BJ (cell line): ENCODE measurements at places on chromosomes 13 and 19.

DNA sequence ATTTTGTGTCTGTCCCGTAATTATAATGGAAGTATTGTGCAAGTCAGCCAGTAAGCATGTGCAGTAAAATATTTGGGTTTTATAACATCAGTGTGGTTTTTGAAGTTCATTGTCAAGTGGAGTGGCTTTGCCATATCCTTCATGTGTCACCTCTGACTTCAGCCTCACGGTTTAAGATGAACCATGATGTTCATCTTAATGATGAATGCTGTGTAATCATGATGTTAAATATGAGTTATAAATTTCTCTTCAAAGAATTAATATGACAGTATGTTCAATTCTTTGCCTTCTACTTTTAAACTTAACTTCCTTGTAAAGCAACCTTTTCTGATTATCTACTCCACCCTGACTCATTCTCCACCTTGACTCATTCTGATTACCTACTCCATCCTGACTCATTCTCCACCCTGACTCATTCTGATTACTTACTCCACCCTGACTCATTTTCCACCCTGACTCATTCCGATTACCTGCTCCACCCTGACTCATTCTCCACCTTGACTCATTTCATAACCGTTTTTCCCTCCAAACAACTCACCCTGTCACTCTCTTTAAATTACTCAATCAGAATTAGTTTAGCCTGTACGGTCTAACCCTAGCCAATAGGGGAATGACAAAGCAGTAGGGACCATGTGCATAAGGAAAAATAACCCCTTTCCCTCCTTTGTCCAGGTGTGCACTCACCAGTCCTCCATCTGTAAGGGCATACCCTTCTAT, 50.3 kb upstream of the ANKRD10 start:
- peak; percentile 39 for DNase-seq

DNA sequence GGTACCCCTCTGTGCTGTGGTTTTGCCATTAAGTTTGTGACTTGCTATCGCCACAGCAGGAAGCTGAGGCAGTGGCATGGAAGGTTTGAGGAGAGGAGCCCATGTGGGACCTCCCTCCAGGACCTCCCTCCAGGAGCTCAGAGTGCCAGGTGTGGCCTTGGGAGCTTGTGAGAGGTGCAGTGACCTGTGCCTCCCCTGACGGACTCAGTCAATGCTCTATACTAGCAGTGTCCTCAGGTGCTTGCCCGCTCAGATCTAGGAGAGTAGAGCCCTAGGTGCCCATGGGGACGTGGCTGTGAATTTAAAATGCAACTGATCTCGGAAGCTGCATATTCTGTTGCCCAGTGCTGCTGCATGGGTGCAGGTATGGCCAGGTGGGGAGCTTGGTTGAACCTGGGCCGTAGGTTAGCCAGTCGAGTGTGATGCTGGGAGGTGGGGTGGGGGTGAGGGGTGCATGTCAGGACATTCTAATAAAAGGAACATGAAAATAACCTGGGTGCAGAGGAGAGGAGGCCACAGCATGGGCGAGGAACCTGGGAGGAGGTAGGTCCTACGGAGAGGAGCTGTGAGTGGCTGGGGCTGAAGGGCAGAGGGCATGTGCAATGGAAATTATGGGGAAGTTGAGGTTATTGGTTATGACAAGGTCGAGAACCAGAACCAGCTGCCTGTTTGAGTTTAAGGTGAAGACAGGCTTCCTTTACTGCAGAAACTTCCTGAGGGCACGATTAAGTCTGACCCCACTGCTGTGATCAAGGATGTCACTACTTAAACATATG, 41.6 kb downstream of the TEX29 start:
- no peak for DNase-seq

DNA sequence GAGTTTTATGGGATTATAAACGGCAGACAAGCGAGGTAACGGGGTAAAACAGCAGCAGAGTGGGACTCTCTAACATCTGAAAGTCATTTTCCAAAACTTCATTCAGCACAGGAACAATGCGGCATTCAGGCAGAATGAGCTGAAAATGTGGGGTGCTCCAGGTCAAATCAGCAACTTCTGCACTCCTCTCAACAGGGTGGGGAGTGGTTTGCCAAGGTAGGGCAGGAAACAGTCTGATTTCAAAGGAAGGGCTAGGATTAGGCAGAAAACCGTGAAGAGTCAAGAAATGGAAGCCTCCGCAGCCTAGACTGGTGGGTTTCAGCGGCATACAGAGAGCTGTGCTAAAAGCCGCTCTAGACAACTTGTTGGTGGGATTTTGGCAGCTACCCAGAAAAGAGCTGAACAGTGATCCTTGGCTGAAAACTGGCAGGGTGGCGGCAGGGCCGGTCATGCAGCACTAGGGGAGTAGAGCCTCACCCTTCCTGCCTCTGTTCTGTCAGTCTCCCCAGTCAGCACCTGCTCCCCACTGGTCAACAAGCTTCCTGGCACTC, 154.2 kb upstream of the KLF12 start:
- no peak for DNase-seq

GRCh38 chr19:45764475-45764874, 4.6 kb downstream of the SIX5 start:
- DNase-seq: no peak

DNA sequence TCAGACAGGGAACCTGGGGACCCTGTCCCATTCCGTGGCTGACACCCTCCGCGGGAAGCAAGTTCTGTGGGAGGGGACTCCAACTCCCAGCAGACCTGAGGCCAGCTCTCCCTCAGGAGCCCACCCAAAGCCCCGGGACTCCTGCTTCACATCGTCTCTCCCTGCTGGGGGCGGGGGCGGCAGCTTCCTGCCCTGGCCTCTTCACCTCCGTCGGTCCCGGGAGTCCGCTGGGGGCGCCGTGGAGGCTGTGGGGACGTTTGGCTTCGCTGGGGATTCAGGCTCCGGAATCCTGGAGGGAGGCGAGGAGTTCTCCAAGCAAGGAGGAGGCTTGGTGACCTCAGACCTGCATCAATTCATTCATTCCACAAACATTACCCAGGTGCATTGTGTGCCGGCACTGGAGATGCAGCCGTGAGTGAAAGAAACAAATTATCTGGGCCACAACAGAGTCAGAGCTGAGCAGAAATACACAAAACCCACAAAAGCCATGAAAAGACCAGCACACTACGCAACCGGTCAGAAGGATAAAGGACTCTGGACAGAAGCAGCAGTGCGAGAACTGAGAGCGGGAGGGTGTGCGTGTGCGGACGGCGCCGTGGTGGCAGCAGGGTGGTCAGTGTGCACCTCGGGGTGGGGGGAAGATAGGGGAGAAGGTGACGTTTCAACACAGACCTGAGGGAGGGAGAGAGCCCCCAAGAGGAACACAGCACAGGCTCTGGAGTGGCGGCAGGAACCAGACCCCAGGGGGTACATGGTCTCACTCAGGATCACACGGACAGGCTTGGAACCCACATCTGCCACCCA, 19.0 kb downstream of the EPS8L1 start:
- no peak for DNase-seq

DNA sequence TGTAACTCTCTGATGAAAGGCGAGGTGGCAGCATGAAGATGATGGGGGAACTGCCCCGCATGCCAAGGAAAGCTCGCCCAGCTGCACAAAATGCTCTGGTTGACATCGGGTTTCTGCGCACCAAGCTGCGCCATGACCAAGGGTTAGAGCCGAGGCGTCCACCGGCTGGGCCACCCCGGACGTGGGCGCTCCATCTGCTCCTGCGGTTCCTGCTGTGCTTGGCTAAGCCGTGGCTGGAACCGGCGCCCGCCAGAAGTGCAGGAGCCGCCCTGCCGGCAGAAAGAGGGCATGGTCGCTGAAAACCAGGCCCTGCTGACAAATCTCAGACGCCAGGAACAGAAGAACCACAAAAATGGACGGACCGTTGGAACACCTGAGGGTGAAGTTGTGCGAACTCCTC, 57.9 kb downstream of the ZNF100 start:
- DNase-seq: no peak
